Hematopoietic multipotent progenitor cell treated with erythropoietin and hydrocortisone succinate and interleukin-3 and kit ligand, for 8 days (in vitro differentiated cells): ENCODE measurements at places on chromosomes 16 and 17.
A peak's percentile ranks its signal among the peaks of the same experiment; 100 is the strongest.

GRCh38 chr17:28861393-28862203, 6.8 kb downstream of the ERAL1 start:
- DNase-seq: peak; percentile 93

GRCh38 chr16:47705266-47705665, 244.1 kb downstream of the PHKB start:
- DNase-seq: no peak

- no peak for DNase-seq
Observed at GRCh38 chr16:4209666-4210065, 32.2 kb downstream of the SRL start.

DNA sequence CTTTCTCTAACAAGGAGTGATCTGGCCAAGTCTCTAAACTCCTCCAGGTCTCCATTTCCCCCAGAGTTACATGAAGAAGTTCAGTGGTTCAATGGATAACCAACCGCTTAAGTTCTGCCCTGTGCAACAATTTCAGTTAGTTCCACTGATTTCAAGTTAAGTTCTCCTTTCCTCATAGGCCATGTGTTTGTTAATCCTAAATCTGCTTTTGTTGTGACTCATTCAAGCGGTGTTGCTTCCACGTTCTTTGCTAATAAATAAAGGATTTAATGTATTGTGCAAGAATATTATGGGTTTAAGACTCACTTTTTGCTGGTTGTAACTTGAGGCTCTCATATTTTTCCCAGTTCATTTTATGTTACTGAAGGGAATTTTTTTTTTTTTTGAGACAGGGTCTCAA, 36.3 kb downstream of the GNA13 start:
- DNase-seq: no peak

GRCh38 chr17:50534222-50534978, 1.9 kb downstream of the EPN3 start:
- DNase-seq: peak; percentile 80

DNA sequence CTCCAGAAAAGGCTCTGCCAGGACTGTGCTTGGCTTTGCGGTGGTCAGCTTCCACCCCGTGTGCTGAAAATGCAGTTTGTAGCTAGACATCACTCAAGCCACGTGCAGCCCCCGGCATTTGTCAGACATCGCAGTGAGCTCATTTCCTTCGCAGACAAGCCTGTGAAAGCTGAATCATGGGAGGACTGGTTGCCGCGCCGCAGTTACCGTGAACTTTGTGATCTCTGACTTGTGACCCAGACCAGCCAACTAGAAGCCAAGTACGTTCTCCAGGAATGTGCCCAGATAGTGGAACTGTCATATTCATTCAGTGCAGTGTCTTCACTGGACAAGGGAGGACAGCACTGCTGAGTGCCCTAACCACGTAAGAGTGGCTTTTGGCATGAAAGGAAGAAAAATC, 58.1 kb downstream of the NDE1 start:
- no peak for DNase-seq

GRCh38 chr17:17888371-17888770, 51.6 kb upstream of the SREBF1 start:
- DNase-seq: no peak

DNA sequence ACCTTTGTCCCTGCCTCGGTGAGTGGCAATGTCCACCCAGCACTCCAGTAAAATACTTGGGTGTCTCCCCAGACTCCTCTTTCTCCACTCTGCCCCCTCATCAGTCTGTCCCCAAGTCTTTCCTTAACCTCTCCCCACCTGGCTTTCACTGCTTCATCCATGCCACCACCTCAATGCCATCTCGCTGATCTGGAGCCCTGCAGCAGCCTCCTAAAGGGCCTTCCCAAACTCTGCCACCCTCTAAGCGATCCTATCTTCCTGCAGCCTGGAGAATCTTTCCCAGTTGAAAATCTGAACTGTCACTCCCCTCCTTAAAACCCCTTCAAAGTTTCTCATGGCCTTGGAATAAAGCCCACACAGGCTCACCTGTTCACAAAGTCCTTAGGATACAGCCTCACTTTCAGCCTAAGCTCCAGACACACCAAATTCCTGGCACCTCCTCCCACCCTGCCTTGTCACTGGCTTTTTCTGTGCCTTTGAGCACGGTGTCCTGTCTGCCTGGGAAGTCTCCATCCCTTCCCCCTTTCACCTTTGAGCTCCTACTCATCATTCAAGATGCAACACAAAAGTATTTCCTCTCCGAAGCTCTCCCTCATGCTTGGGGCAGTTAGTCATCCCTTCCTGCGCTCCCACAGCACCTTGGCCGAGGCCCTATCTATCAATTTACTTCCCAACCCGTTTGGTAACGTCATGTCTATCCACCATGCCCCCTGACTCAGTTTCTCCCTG, 2.8 kb downstream of the WNK4 start:
- no peak for DNase-seq

GRCh38 chr17:30332057-30332542, 1.8 kb downstream of the TMIGD1 start:
- DNase-seq: no peak

DNA sequence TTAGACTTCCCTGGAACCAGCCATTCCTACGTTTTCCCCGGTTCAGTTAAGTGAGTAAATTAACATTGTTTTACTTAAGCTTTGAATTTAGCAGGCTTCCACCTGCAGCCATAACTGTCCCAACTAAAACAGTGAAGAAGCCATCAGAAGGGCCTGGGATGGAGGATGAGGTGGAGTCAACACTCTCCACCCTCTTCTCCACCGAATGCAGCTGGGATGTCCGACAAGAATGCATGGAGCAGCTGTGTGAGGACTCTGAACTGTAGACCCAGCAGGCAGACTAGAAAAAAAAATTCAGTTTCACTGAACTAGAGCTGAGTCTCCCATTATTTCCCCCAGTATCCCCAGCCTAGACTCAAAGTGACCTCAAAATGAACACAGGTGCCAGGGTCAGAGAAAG, 114.8 kb downstream of the C16orf95 start:
- no peak for DNase-seq

DNA sequence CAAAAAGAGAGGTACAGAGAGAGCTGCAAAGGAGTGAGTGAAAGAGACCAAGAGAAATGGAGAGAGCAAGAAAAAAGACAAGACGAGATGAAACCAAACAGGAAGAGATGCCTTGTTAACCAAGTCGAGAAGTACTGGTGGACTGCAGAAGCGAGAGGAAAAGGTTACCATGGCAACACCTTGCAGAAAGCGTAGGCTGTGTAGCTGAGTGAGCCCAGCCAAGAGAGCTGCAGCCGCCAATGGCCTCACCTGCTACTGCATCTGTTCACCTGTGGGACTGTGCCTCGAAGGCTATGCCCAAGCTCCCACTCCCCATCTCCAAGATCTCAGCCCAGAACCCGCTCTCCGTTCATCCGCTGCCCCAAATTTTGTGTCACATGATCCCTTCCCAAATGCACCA, 161.3 kb downstream of the SLC39A11 start:
- DNase-seq: no peak

DNA sequence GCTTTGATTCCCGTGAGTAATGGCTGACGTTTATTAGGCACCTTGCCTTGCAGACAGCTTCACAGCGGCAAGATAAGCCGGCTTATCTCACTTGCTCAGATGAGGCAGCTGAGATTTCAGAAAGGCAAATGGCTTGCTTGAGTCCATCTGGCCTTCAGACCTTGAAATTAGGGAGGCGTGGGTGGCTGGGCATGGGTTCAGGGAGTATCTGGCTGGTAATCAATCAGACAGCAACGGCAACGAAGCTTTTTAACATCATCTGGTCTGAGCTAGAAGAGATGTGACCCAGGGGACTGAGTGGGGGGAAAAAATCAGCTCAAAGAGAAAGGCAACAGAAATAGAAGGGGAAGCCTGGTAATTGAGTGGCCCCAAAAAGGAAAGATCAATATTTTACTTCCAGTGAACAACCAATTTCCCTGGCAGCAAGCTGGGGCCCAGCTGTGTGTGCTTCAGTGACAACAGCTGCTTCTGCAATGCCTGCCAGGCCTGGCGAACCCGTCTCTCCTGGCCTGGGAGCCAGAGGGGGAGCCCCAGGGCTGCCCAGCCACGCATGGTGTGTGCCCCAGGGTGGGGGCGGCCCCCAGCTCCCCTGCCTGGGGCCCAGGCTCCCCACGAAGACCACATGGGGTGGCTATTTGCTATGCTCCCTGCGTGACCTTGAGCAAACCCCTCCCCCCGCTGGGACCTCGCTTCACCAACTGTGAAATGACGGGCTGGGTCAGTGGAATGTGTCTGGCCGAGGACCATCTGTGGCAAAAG, 34.0 kb downstream of the RAB11FIP4 start:
- peak; percentile 3 for DNase-seq

DNA sequence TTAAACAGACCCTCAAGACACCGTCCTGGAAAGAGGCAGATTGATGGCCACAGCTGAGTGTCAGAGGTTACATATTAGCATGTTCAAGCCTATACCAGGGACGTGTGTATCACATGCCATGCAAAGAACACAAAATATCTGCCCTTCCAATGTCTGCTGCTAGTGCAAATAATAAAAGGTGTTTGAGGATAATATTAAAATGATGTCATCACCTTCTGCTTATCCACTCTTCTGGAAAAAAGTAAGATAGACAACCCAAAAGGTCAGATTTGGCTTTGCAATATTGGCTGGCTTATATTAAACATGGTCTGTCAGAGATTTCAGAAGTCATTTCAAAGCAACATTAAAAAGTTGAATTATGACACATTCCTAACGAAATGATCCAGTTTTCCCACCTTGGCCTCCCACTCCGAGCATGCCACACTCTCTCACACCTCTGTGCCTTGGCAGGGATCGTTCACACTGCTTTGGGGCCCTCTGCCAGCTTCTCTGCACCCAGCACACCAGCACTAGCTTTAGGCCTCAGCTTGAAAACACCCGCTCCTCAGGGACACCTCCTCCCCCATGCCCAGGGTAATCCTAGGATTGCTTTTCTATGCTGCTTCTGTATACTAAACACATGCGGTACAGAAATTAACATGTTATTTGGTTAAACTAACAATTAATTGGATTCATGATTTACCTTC, 248.2 kb downstream of the NTN1 start:
- no peak for DNase-seq
